Urinary bladder (tissue), 4 donors: ENCODE measurements at places on chromosomes 4 and X. TPM values are rescaled to one million over a fixed set of nuclear protein-coding genes. Genes with fewer than 3 reads are reported as not detected.

GRCh38 chr4:7140062-7140691, 52.2 kb upstream of the SORCS2 start:
- DNase-seq = no peak

DNA sequence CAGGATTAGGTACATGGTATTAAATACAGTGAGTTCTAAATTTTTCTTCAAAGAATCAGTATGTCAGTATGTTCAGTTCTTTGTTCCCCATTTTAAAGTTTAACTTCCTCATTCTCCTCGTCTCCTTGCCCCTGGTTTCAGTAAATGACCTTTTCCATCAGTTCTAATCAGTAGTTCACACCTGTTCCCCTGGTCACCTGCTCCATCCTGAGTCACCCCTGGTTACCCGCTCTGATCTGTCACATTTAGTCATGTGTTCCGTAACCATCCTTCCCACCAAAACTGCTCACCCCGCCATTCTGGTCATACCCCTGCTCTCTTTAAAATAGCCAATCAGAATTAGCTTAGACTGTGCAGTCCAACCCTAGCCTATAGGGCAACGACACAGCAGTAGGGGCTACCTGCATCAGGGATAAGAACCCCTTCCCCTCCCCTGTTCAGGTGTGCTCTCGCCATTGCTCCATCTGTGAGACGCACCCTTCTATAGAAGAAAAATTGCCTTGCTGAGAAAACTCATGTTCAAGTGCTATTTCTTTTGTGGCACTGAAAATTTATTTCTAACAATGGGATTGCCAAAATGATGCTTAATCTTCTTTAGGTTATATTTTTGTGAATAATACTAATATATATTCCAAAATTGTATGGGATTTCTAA, 181.3 kb downstream of the OR13H1 start:
- no peak for DNase-seq

- DNase-seq = no peak
Measured at GRCh38 chr4:109375778-109376414, 57.7 kb upstream of the SEC24B start.

- DNase-seq = no peak
Measured at GRCh38 chr4:15735536-15735935, 32.7 kb downstream of the BST1 start.

GRCh38 chr4:124519196-124519595, 193.3 kb downstream of the ANKRD50 start:
- DNase-seq = no peak

DNA sequence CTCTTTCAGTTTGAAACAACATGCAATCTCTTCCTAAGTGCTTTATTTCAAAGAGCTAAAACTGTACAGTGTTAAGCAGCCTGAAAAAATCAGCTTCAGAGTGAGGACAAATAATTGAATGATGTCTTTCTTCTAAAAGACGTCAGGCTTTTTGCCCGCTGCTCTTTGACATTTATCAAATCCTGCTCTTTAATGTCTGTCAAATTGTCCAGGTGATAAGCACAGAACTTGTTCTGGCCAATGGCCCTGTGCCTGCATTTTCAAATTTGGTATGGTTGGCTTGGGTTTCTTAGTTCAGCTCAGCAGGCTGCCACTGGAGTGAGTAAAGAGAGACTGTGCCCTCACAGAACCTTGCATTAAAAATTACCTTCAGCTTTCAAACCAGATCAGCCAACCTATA, 712.9 kb upstream of the LCORL start:
- no peak for DNase-seq

The LRIT3 gene
- 0.16 TPM for total RNA-seq

The SEC24B gene
- total RNA-seq = 37.8 TPM
